ENCODE measurements at places on chromosomes 4 and X.

DNA sequence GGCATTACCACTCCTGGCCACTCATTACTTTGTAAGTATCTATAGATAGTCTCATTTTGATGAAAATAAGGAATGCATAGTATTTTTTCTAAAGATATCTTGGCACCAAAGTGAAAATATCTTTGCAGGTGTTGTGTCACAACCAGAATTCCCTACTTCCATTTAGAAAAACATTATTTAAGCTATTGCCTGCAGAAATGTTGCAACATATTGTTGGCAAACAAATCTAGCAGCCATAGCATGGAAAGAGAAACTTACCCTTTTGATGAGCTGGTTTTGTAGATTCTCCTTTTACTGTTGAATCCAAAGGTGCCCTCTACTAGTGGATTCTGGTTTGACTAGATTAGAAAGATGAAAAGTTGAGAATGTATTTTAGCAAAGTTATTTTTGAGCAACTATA lies 138.8 kb downstream of the AREG start:
- DNase-seq = no peak

DNA sequence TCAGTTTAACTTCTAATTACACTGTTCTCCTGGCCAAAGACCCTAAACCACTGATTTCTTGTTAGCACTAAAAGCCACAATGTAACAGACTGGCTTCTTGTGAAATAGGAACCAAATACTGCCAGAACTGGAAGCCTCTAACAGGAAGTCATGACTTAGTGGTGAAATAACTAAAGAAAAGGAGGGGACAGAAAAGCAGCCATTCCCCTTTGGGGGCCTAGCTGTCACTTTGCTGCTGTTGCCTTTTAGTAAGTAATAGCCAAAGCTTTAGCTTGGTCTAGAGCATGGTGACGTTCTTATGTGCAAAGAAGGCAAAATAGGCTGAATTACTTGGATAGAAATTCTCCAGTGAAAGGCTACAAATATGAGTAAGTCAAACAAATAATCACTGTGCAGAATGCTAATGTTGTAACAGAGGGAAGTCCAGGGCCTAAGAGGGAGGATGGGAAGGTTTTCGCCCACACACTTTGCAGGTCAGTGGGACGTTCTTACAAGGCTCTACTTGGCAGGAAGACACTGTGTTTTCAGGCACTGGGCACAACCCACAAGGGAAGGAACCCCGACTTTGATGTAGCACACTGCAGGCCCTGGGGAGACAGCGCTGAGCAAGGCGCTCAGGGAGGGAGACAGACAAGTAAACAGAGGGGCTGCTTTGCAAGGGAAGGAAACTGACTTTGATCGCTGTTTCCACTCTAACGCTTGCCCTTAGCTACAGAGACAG lies 16.7 kb downstream of the GAB3 start:
- no peak for DNase-seq

GRCh38 chrX:149641835-149642234 lies 10.2 kb upstream of the TMEM185A start:
- no peak for DNase-seq

- DNase-seq = no peak
Measured at GRCh38 chrX:20325786-20326388, 59.2 kb upstream of the RPS6KA3 start.

GRCh38 chrX:132712350-132712749 lies 223.5 kb upstream of the MBNL3 start:
- DNase-seq = no peak

GRCh38 chr4:133152330-133152821 lies 3.3 kb downstream of the PCDH10 start:
- DNase-seq = no peak
